ENCODE measurements at places on chromosomes 4 and X.

GRCh38 chr4:3035674-3036073 is 38.7 kb downstream of the HTT-AS start:
- no peak for DNase-seq

DNA sequence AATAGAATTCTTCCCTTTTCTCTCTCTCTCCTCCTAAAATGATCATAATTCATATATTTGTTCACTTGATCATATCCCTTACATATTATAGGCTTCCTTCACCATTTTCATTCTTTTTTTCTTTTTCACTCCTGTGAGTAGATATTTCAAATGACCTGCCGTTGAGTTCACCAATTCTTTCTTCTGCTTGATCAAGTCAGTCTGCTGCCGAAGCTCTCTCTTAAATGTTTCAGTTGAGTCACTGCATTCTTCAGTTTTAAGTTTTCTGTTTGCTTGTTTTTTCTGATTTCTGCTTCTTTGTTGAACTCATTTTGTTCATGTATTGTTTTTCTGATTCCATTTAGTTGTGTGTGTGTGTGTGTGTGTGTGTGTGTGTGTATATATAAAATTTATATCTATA is 354.3 kb downstream of the GPAT3 start:
- no peak for DNase-seq

DNA sequence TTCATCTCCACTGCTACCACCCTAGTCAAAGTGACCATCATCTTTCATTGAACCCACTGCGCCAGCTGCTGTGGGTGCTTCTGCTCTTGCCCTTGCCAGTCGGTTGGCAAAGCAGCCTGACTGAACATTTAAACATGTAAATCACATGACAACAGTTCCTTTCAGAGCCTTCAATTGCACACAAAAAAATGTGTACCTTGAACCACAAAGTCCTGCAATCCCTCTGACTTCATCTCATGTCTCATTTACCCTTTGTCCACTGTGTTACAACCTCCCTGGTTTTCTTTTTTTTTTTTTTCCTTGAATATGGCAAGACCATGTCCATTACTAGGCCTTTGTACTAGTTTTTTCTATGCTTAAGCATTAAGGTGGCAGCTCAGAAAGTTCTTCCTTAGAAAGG is 183.5 kb downstream of the GBA3 start:
- DNase-seq, result no peak

DNA sequence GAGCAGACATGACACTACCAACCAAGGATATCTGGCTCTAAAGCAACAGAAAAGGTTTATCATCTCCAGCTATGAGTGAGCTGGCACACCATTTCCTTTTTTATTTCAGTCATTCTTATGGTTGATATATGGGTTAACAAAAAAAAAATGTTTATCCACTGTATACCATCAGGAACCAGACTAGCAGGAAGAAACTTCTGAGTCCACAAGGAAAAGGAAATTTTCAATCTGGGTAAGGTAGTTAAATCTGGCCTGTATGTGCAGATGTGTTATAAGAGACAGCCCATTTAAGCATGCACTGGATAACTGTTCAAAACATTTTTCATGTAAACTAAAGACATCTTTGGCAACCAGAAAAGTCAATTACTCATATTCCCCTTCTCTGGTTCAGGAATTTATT is 35.0 kb downstream of the AMMECR1 start:
- DNase-seq, result no peak

- DNase-seq, result no peak
These were observed 340.0 kb upstream of the NDST4 start for GRCh38 chr4:115453416-115453815.

All from stimulated activated CD4-positive, alpha-beta T cell treated with anti-CD3 and anti-CD28 coated beads, TNF-alpha, amount 100 ng/mL, for 4 hours (primary cell).